ENCODE measurements at places on chromosomes 6 and 20. TPM values are rescaled to one million over a fixed set of nuclear protein-coding genes. Genes with fewer than 3 reads are reported as not detected.

The RGS17 gene
- total RNA-seq: 3.8 TPM

The ZSWIM3 gene
- total RNA-seq: 8.2 TPM

The PNPLA1 gene
- not detected for total RNA-seq

The TBXT gene
- 0.31 TPM for total RNA-seq

The CALHM5 gene
- 0.02 TPM for total RNA-seq

DNA sequence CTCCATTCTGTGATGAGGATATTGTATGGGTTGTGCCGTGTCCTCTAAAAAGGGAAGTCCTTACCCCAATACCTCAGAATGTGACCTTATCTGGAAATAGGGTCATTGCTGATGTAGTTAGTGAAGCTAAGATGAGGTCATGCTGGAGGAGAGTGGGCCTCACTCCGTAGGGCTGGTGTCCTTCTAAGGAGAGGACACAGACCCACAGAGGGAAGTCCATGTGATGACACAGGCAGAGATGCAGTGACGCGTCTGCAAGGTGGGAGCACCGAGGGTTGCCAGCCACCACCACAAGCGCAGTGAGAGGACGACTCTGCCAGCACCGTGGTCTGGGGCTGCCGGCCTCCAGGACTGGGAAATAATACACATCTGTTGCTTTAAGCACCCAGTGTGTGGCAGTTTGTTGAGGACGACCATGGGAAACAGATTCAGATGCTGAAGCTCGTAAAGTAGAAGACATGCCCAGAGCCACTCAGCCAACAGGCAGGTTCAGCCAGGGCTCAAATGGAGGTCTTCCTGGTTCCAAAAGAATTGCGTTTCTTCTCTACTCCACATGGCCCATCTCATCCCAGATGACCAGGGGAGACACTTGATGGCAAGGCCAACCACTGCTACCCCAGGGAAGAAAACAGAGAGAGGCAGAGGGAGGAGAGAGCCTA is 59.2 kb upstream of the DUSP22 start:
- H3K36me3 ChIP-seq: no peaks in the 10 kb centered on the region
- H3K27me3 ChIP-seq: no peaks in the 10 kb centered on the region
- H3K27ac ChIP-seq: no peak overlapping the region
- H3K4me1 ChIP-seq: peaks cover 7% of the 10 kb centered on the region
- no peak for DNase-seq
- H3K4me3 ChIP-seq: no peak overlapping the region

DNA sequence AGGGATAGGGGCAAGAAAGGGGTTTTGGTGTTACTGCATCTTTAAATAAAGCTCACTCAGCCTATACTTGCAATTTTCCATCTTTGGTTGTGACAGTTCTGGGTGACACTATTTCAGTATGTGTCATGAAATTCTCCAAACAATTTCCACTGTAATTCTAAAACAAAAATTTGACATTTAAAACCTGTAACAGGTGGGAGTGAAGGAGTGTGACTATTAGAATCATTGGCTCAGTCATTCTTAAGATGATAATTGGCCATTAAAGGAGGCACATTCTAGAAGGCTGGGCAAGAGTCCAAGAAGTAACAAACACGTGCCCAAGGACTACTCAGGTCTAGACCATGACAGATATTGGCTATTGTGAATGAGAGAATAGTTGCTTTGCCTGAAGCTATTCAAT is 153.3 kb upstream of the ARG1 start:
- H3K4me1 ChIP-seq: no peaks in the 10 kb centered on the region
- H3K27ac ChIP-seq: no peak overlapping the region
- H3K27me3 ChIP-seq: no peaks in the 10 kb centered on the region
- no peak for DNase-seq

Measured in H9 (cell line).